ENCODE measurements at places on chromosomes 6 and 20.
A peak's percentile ranks its signal among the peaks of the same experiment; 100 is the strongest.

DNA sequence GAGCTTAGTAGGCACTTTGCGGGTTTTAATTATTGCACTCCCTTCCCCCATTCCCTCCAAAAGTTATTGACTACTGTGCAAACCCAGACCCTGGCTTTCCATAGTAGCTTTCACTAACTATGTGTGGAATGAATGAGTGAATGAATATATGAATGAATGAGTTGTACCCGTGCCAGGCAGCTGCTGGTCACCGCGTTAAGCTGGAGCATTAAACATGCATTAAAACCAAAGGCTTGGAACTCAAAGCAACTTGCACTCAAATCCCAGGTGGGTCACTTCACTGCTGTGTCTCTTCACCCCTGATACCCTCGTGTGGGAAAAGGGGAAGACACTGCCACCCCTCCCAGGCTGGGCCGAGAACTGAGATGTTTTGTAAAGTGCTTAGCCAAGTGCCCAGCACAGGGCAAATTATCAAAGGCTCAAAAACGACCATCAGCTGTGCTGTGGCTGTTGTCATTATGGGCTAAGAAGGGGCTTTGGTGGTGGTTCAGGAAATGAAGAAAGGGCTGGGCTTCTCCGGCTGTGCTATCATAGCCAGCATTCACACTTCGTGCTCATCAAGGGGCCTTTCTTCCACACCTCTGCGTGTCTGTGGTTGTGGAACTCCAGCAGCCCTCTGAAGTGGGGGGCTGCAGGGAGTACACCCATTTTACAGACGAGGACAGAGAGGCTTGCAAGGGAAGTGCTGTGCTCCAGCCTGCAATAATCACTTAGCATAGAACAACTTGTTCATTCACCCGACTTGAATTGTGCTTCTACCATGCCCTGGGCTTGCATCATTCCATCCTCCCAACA, 60.2 kb upstream of the STX16 start:
- DNase-seq: no peak

- no peak for DNase-seq
Observed at GRCh38 chr6:42970871-42971612, 7.9 kb downstream of the PEX6 start.

GRCh38 chr20:37345339-37346235, at the start of gene SRC:
TSS of gene SRC (plus strand) at chr20:37346140. CDS start at chr20:37384154, 38,014 bp downstream.
- DNase-seq: peak; percentile 76

- DNase-seq: no peak
Observed at GRCh38 chr6:36320475-36320874, 16.2 kb downstream of the BNIP5 start.

DNA sequence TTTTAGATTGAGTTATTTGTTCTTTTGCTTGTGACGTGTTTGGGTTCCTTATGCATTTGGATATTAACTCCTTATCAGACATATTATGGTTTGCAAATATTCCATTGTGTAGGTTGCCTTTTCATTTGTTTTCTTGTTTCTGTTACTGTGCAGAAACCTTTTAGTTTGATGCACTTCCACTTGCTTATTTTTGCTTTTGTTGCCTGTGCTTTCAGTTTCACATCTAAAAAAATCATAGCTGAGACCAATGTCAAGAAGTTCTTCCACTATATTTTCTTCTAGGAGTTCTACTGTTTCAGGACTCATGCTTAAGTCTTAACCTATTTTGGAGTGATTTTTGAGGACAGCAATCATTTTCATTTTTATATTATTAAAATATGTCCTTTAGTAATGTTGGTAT, 113.5 kb downstream of the EPM2A start:
- DNase-seq: no peak

DNA sequence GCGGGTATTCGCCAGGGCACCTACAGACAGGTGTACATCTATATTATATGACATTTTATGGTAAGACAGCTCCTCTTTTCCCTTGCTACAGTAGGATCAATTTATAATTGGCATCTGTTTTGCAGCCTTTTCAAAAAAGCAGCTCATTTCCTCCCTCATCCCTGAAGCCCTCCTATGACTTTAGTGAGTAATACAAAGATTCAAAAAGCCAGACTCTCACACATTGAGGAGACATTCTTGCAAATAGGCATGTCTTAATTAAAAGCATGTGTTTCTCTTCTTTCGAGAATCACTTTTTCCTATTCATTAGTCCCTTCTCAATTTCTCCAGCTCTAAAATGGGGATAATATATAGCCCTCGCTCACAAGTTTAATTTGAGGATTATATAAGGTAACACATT, 283.4 kb downstream of the TBC1D7 start:
- no peak for DNase-seq

DNA sequence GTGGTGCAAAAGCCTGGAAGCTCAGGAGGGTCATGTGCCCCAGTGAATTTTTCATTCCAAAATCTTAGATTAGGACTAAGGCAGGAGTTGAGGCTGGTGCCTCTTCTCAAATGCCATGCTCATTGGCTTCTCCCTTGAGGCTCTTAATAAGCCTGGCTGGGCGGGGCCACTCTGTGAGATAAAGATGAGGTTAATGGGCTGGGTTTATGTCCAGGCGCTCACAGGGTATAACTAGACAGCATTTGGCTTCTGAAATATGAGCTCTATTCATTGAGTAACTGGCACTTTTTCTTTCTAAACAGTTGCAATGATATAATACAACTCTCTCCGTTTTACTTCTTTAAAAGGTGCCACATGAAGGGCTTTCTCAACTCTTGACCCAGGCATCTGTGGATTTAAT, 156.3 kb downstream of the SCML4 start:
- DNase-seq: no peak

GRCh38 chr6:169932491-169932890, 181.1 kb downstream of the ERMARD start:
- DNase-seq: no peak

DNA sequence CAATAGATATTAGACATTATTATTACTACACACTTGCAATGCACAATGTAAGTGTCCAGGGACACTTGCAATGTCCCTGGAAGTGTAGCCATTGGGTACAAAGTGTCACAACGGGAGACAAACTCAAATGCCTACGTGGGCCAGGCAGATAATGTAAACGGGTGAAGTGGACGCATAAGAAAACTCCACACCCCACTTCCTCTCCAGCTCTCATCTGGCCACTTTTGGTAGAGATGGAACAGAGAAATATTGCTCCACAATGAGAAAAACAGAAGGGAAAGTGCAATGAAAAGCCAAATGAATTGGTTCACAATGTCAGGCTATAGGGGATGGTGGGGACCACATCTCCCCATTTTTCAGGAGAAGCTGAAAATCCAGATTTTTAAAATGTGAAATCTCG, 9.4 kb downstream of the SULF2 start:
- no peak for DNase-seq

- DNase-seq: no peak
Observed at GRCh38 chr6:157253699-157254098, 69.6 kb downstream of the TMEM242 start.

GRCh38 chr6:156595476-156595875, 181.7 kb upstream of the ARID1B start:
- no peak for DNase-seq

DNA sequence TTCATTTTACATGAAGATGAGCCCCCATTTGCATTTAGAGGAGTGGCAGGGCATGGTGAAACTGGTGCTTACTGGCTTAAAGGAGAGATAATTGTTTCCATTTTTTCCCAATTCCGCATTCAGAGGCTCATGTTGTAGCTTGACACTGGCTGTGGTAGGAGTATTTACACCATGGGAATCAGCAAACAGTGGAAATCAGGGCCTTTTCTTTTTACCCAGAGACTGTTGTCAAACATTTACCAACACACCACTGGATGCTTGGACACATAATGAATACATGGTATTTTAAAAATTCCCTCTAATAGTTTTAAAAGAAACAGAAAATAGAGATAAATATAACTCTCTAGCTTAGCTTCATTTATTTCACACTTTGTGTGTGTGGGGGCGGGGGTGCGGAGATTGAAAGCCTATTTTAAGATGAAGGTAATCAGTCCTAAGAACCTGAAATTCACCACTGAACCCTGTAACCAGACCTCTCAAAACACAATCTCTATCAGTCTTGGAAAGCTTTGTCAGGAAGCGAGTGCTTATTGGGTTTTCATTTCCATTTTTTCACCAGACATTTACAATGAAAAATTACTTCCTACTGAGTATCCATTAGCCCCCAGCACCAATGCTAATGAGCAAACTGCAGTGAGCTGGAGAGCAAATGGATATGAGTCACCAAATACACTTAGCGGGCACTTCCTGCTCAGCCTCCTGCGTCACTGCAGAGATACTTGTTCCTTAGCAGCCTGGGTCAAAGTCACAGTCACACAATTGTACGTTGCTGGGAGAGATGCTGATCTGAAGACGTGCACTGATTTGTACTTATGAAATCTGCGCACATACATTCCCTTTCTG, 532.0 kb downstream of the BCKDHB start:
- DNase-seq: no peak

- no peak for DNase-seq
Observed at GRCh38 chr6:41275489-41275888, 11.0 kb downstream of the TREM1 start.

DNA sequence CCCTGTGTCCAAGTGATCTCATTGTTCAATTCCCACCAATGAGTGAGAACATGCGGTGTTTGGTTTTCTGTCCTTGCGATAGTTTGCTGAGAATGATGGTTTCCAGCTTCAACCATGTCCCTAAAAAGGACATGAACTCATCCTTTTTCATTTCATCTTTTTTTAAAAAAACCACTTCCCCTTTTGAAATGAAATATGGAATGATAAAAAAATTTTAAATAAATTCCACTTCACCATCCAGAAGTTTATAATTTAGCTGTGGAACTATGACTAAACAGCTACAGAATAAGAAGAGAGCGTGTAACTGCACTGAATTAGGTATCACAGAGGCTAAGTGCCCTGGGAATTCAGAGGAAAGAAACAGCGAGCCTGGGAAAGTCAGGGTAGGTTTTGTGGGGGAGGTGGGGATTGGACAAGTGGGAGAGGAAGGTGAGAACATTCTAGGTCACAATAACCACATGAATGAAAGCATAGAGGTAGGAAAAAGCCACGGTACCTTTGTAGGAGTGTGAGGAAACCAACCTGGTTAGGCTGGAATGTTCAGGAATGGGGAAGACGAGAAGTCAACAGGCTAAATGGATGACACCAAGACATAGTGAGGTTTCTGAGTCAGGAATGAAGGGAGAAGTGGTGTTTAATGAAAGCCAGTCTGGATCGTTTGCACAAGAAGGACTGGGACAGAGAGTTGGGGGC, 11.0 kb downstream of the TRIM10 start:
- no peak for DNase-seq

DNA sequence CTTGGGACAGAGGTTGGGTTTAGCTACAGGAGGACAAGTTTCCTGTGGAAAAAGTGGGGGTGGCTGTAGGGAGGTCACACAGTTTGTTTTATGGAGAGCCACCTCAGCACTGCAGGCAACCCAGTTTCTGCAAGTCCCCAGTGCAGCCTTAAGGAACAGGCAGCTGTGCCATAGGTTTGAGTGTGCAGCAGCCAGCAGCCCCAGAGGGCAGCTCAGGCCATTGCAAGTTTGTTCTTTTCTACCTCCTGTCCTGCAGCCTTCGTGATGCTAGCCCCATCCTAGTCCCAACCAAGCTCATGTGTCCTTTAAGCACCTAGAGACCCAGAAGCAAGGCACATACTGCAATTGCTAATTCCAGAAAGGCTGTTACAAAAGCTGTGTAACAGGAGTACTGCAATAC, 58.8 kb downstream of the ZBTB9 start:
- no peak for DNase-seq

GRCh38 chr20:32449057-32449889, 91.1 kb downstream of the ASXL1 start:
- no peak for DNase-seq

GRCh38 chr6:152353440-152353839, 283.7 kb downstream of the SYNE1 start:
- no peak for DNase-seq

DNA sequence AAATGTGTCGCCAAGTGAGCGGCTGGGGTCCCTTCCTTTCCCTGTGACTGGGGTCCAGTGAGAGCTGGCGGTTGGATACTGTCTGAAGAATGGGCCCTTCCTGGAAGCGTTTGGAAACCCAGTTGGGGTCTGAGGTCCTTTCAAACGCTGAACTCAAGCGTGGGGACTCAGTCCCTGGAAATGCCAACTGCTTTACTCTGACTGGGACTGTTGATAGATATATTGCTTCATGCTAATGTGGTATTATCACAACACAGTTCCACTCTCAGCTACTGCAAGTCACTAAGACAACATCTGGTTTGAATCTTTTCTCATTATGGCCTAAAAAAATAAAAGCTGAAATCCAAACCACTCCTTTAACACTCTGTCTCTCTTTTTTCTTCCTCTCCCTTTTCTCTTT, 23.7 kb upstream of the PSMF1 start:
- no peak for DNase-seq

GRCh38 chr6:95175927-95176675, 401.2 kb upstream of the MANEA start:
- DNase-seq: no peak

DNA sequence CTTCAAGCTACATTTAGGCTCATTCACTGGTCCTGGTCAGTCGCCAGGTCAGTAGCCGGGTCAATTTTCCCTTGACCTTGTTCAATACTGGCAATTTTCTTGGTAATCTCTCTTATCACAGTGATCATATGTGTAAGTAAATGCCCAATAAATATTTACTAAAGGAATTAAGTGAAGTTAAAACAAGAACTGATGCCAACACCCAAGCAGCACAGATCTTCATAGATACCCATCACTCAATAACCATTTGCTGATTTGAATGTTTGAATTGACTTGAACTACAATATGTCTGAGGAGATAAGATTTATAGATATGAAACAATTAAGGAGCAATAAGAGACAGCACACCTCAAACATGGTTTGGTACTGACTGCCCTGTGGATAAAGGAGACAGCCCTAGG, 100.8 kb upstream of the PREP start:
- DNase-seq: no peak

DNA sequence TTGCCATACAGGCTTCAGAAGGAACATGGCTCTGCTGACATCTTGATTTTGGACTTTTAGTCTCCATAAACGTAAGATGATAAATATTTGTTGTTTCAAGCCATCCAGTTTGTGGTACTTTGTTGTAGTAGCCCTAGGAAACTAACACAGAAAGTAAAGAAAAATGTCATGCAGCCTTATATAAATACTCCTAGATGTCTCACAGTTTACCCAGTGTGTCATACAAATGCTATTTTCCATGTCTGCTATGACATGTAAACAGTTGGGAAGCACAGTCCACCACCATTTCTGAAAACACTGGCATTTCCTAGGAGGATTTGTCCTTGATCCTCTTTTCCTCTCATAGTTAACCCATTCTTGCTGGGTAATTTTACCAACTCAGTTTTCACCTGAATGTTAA, 30.6 kb upstream of the ME1 start:
- DNase-seq: no peak

- DNase-seq: no peak
Observed at GRCh38 chr20:39880890-39881289, 808.1 kb downstream of the MAFB start.

GRCh38 chr6:44171899-44172546, 13.4 kb downstream of the CAPN11 start:
- DNase-seq: no peak

Data from GM10248 (cell line).